Activated naive CD8-positive, alpha-beta T cell treated with anti-CD3 and anti-CD28 coated beads, Interleukin-2, amount 10 ng/mL, durations not matched to agents 7 days and 5 days (primary cell): ENCODE measurements at places on chromosomes 13 and 19. TPM values are rescaled to one million over a fixed set of nuclear protein-coding genes. Genes with fewer than 3 reads are reported as not detected.

DNA sequence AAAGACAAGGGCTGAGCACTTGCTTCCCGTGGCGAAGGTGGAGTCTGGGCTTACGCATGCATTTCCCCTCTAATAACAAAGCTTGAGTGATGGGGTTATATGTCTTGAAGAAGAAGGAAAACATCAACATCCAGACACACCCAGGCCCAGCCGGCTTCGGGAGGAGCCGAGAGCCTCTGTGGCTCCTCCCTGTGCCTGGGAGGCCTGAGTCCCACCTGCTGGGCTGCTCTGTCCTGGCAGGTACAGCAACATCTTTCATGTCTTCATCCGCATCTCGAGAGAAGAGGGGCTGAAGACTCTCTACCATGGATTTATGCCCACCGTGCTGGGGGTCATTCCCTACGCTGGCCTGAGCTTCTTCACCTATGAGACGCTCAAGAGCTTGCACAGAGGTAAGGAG, 30.6 kb downstream of the TMEM161A start:
- H3K27me3 ChIP-seq, result no peaks in the 10 kb centered on the region
- no peak overlapping the region for H3K27ac ChIP-seq
- no peak overlapping the region for H3K4me3 ChIP-seq
- H3K4me1 ChIP-seq, result no peaks in the 10 kb centered on the region
- no peak for DNase-seq

Gene CCL25
- 15.9 TPM for total RNA-seq

DNA sequence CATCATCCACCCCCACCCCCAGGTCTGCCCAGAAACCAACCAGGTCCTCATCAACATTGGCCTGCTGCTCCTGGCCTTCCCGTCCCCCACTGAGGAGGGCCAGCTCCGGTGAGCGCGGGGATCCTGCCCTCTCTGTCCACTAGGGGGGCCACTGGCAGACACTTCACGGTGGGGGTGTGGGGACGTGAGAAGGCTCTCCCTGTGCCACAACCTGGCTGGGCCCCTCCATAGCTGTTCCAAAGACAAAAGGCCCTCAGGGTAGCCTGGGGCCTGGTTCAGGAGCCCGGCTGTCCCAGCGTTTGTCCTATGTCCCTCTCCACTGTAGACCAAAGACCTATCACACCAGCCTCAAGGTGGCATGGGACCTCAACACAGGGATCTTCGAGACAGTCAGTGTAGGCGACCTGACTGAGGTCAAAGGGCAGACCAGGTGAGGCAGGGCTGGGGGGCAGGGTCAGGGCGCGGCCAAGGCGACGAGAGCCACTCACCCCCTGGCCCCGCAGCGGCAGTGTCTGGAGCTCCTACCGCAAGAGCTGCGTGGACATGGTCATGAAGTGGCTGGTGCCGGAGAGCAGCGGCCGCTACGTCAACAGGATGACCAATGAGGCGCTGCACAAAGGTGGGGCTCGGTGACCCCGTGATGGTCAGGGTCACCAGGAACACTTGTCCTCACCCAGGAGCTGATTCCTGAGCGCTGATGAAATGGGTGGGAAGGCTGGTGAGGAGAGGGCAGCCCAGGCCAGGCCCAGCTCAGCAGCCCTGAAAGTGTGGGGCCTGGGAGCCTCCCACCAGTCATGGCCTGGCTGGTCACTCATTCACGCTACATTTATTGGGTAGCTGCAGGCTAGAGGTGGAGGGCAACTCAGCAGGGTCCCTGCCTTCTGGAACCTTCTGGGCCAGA, 7.9 kb downstream of the DCAF15 start:
- no peaks in the 10 kb centered on the region for H3K27me3 ChIP-seq
- no peak overlapping the region for H3K4me3 ChIP-seq
- no peak for DNase-seq
- peaks cover 2% of the 10 kb centered on the region for H3K36me3 ChIP-seq
- no peak overlapping the region for H3K27ac ChIP-seq

GRCh38 chr13:113820813-113821651, 42.8 kb downstream of the GAS6 start:
- no peaks in the 10 kb centered on the region for H3K27me3 ChIP-seq
- DNase-seq, result no peak
- no peak overlapping the region for H3K4me3 ChIP-seq
- peaks cover 11% of the 10 kb centered on the region for H3K4me1 ChIP-seq
- H3K36me3 ChIP-seq, result peaks cover 3% of the 10 kb centered on the region
- H3K27ac ChIP-seq, result no peak overlapping the region

Gene LACC1
- total RNA-seq, result 4.8 TPM

Gene BCL2L12
- 71.3 TPM for total RNA-seq

DNA sequence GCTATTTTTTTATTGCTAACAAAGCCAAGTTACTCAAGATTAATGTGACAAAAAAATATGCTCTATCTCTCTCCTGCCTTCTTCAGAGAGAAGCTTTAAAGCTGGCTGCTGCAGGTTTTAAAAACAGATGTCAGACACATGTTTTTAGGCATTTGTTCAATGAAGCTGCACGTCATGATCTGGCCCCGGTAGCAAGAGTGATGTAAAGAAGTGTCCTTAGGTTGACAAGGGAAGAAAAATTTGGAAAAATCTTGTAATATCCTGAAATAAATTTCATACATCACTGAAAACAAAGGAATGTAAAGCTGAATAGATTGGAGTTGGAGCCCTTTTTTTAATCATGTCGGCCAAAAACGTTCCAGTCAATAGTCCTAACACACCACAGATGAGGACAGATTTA, 531.4 kb upstream of the NBEA start:
- H3K36me3 ChIP-seq, result no peaks in the 10 kb centered on the region
- H3K27me3 ChIP-seq, result no peaks in the 10 kb centered on the region
- H3K4me1 ChIP-seq, result no peaks in the 10 kb centered on the region
- no peak overlapping the region for H3K27ac ChIP-seq
- no peak for DNase-seq
